ENCODE measurements at places on chromosomes 5 and 9.

GRCh38 chr5:73826301-73827105 lies 200.5 kb downstream of the ARHGEF28 start:
- peak; percentile 80 for DNase-seq

GRCh38 chr5:146467760-146468159 lies 20.6 kb downstream of the TCERG1 start:
- no peak for DNase-seq

DNA sequence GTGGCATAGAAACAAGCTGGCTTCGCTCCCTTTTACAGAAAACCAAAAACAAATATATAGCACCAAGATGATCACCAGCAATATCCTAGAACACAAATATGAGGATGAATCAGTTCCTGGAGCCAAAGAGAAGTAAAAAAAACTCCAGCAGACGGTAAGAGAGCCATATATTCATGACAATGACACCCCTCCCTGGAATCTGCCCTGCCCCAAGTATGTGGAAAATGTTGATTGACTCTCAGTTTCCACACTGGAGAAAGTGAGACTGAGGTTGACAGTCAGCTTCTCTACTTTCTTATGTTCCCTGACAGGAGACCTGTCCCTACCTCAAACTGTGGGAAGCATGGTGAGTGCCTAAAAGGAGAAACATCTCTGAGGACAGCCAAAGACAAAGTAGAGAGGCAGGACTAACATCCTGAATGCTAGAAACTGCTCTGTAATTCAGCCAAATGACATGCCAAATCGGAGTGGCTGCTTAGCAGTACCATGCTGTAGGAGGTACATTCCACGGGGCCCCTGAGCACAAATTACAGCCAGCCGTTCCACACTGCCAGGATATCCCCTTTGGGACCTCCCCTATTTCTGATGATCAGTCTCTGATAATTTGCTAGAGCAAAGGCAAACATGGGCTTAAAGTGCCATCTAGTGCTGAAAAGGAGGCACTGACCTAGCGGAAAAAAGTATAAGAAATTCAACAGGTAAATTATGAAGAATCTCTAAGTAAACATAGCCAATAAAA lies 424.0 kb upstream of the RGMB start:
- DNase-seq: peak; percentile 92

DNA sequence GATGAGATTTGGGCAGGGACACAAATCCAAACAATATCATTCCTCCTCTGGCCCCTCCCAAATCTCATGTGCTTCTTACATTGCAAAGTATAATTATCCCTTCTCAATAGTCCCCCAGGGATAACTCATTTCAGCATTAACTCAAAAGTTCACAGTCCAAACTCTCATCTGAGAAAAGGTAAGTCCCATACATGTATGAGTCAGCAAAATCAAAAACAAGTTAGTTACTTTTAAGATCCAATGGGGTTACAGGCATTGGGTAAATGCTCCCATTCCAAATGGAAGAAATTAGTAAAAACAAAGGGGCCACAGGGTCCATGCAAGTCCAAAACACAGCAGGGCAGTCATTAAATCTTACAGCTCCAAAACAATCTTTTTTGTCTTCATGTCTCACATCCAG lies 917.9 kb upstream of the CDH10 start:
- DNase-seq: no peak

GRCh38 chr9:119986713-119987112 lies 593.3 kb downstream of the CDK5RAP2 start:
- no peak for DNase-seq

- DNase-seq: peak; percentile 97
Observed at GRCh38 chr5:77491783-77492652, at the start of gene WDR41. WDR41 (minus strand) TSS chr5:77492316; CDS start chr5:77492220, 96 bp downstream.

GRCh38 chr9:130900701-130901497 lies 4.3 kb upstream of the QRFP start:
- DNase-seq: no peak
